Kidney (tissue), 22 donors: ENCODE measurements at places on chromosomes 6 and 20.

DNA sequence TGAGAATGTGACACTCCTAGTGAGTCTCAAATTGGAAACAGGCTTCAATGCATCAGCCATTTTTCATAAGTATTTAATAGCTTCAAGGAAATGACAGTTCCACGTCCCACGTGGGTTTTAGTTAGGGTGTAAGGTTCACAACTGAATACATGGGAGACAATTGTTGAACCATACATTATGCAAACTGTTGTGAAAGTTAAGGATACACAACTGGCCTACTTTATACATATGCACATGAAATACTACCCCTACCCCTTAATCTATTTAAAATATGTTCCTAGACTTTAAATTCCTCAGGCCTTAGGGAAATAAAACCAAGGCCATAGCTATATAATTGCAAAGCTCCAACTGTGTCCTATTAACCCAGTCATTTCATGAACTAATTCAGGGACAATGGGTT lies 436.1 kb downstream of the BTBD3 start:
- DNase-seq: no peak
- no peaks in the 10 kb centered on the region for H3K4me1 ChIP-seq
- no peaks in the 10 kb centered on the region for H3K36me3 ChIP-seq
- H3K27me3 ChIP-seq: no peaks in the 10 kb centered on the region
- H3K27ac ChIP-seq: no peak overlapping the region

DNA sequence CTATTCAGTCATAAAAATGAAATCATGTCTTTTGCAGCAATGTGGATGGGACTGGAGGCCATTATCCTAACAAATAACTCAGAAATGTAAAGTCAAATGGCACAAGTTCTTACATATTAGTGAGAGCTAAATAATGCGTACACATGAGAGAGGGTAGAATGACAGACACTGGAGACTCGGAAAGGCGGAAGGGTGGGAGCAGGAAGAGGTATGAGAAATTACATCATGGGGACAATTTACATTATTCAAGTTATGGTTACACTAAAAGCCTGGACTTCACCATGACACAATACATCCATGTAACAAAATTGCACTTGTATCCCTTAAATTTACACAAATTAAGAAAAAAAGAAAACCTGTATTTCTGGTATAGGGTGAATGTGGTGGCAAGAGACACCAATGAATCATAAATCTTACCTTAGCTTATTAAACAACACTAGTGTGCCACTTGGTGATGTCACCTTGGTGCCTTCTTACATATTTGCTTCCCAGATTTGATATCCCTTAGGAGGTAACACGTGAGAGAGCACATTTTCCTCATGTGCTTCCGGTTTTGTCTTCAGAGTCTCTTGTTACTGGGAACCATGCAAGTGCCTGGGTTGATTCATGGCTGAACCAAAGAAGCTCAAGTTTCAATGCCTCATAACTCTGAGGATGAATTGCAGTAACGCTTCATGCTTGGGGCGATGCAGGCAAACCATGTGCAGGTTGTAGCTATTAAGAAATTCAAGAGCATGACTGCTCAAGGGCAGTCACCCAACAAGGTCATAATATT lies 84.6 kb downstream of the DCDC2 start:
- peak; percentile 91 for DNase-seq
- no peaks in the 10 kb centered on the region for H3K27me3 ChIP-seq
- no peak overlapping the region for H3K4me3 ChIP-seq

DNA sequence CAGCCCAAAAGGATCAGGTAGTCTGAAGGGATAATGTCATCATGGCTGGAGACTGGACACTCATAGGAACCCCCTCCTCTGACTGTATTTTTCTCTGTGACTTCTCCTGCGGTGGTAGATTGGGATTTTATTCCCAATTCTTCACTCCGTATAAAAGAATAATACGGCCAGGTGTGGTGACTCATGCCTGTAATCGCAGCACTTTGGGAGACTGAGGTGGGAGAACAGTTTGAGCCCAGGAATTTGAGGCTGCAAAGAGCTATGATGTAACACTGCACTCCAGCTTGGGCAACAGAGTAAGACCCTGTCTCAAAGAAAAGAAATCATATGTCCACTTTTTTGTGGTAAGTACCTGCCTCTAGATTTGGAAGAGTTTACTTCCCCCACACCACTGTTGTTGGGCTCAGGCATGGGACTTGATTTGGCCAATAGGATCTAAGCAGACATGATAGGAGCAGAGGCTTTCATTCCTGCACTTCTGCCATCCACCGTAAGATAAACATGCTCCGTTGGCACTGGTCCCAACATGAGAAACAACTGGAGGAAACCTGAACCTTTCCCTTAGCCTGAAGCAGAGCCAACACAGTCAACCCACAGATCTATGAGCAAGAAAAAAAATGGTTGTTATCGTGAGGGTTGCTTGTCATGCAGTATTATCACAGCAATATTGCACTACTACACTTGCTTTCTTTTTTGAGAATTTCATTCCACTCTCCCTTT lies 82.0 kb downstream of the JPH2 start:
- DNase-seq: no peak
- no peaks in the 10 kb centered on the region for H3K36me3 ChIP-seq
- H3K27ac ChIP-seq: no peak overlapping the region
- no peaks in the 10 kb centered on the region for H3K4me1 ChIP-seq
- H3K27me3 ChIP-seq: no peaks in the 10 kb centered on the region
- H3K4me3 ChIP-seq: no peak overlapping the region

- H3K27me3 ChIP-seq: no peaks in the 10 kb centered on the region
- H3K27ac ChIP-seq: no peak overlapping the region
- no peak for DNase-seq
- no peak overlapping the region for H3K4me3 ChIP-seq
- no peaks in the 10 kb centered on the region for H3K4me1 ChIP-seq
- no peaks in the 10 kb centered on the region for H3K36me3 ChIP-seq
Observed at GRCh38 chr20:35196313-35196712, 24.4 kb downstream of the PROCR start.

GRCh38 chr6:118984342-118984741 lies 49.4 kb upstream of the MCM9 start:
- no peaks in the 10 kb centered on the region for H3K27me3 ChIP-seq
- H3K27ac ChIP-seq: no peak overlapping the region
- no peak for DNase-seq
- no peak overlapping the region for H3K4me3 ChIP-seq
- H3K36me3 ChIP-seq: no peaks in the 10 kb centered on the region

GRCh38 chr20:1579488-1579887 lies 22.0 kb upstream of the SIRPD start:
- H3K4me3 ChIP-seq: no peak overlapping the region
- no peaks in the 10 kb centered on the region for H3K4me1 ChIP-seq
- H3K36me3 ChIP-seq: no peaks in the 10 kb centered on the region
- no peak for DNase-seq

- no peak overlapping the region for H3K27ac ChIP-seq
- no peak overlapping the region for H3K4me3 ChIP-seq
- H3K27me3 ChIP-seq: no peaks in the 10 kb centered on the region
- H3K4me1 ChIP-seq: peaks cover 17% of the 10 kb centered on the region
Observed at GRCh38 chr20:25327521-25328235, 63.0 kb downstream of the ABHD12 start.

DNA sequence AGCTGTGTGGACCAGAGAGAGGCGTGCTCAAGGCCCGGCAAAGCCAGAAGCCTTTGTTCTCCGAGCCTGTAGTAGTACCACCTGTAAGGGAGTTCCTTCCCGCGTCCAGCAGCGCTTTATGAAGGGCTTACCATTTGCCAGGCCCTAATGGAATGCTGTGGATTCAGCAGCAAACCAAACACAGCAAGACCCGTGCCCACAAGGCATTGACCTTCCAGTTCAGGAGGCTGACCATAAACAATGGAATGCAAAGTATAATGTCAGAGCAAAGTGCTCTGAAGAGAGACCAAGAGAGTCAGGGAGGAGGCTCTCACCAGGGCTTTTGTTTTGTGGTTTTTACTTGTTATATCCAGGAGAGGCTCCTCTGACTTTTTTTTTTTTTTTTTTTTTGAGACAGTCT lies 209.8 kb downstream of the ZMYND8 start:
- no peak overlapping the region for H3K27ac ChIP-seq
- no peaks in the 10 kb centered on the region for H3K27me3 ChIP-seq
- peak; percentile 50 for DNase-seq
- no peaks in the 10 kb centered on the region for H3K36me3 ChIP-seq

GRCh38 chr20:18543932-18544331 lies 23.3 kb upstream of the SMIM26 start:
- no peaks in the 10 kb centered on the region for H3K27me3 ChIP-seq
- no peak overlapping the region for H3K4me3 ChIP-seq
- peaks cover 2% of the 10 kb centered on the region for H3K36me3 ChIP-seq
- H3K4me1 ChIP-seq: peaks cover 2% of the 10 kb centered on the region
- no peak overlapping the region for H3K27ac ChIP-seq

DNA sequence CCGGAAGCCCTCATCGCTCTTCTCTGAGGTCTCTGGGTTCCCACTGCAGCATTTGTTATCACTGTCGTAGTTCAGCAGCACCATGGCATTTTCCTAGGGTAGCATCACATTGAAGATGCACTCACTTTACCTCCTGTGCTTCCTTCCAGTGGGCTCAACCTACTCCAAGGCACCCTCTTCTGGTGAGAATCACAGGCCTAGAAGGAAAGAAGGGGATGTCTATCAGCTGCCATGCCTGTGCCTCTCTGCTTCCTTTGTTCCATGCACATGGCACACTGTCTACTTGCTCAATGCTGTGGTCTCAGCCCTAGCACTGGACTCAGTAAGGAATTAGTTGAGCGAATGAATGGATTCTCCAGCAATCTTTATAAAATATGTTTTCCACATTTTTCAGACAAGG lies 22.6 kb downstream of the CST4 start:
- H3K4me1 ChIP-seq: no peaks in the 10 kb centered on the region
- H3K4me3 ChIP-seq: no peak overlapping the region
- H3K27ac ChIP-seq: no peak overlapping the region

GRCh38 chr20:35648836-35649235 lies 15.9 kb downstream of the CPNE1 start:
- H3K4me3 ChIP-seq: no peak overlapping the region
- H3K27ac ChIP-seq: no peak overlapping the region
- no peaks in the 10 kb centered on the region for H3K4me1 ChIP-seq
- H3K27me3 ChIP-seq: no peaks in the 10 kb centered on the region

- no peaks in the 10 kb centered on the region for H3K27me3 ChIP-seq
- H3K27ac ChIP-seq: no peak overlapping the region
- no peak for DNase-seq
Observed at GRCh38 chr6:105389543-105389942, 13.3 kb downstream of the PREP start.

DNA sequence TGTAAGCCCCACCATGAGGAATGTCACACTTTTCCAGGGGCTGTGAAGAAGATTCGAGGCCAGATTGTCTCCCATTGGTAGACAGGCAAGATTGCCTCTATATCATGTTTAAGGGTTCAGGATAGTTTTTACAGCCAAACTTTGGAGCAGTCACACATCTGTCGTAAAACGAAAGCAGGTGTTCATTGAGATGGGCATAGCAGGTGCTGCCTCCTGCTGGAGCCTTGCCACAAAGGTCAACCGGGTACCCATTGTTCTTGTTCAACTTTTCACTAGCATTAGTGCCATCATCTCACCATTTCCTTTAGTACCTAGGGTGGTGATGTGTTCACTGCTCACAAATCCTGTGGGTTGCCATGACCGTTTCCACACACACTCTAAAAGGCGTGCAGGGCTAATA lies 198.3 kb downstream of the HTR1B start:
- H3K36me3 ChIP-seq: no peaks in the 10 kb centered on the region
- no peak overlapping the region for H3K4me3 ChIP-seq
- no peak overlapping the region for H3K27ac ChIP-seq
- H3K4me1 ChIP-seq: no peaks in the 10 kb centered on the region

DNA sequence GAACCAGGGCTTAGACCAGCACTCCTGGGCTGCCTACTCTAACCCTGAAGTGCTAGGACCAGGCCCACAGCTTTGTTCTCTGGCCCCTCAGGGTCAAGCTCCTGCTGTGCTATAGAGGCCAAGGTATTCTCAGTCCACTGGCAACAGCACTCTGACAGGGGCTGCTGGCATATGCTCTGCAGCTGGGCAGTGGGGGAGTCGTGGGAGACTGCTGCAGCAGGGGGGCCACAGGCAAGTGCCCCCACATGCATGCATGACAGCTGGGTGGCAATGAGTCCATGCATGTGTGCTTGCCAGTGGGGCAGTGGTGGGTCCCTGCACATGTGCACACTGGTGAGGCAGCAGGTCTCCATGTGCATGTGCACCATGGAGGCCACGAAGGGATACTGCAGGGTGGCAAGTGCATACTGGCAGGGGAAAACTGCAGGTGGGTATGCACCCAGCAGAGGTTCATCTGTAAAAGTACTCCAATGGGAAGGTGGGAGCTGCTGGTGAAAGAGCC lies 364.9 kb upstream of the IRAK1BP1 start:
- H3K4me3 ChIP-seq: no peak overlapping the region
- no peak for DNase-seq
- no peak overlapping the region for H3K27ac ChIP-seq
- no peaks in the 10 kb centered on the region for H3K27me3 ChIP-seq
- H3K36me3 ChIP-seq: no peaks in the 10 kb centered on the region
- H3K4me1 ChIP-seq: no peaks in the 10 kb centered on the region

DNA sequence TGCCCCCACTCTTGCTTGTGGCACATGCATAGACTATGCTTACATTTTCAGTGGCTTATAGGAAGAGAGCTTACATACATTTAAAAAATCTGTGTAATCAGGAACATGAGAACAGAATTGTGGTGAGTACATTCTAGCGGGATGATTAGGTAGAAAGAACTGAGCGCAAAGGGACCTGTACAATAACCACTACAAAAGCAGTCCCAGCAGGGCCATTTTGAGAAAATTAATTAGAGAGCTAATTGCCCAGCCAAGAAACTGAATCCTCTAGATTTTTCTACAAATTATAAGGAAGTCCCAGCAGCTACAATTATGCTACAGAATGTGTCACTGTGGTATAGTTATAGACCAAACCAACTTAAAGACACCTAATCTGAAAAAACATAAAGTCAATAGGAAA lies 105.6 kb upstream of the TNFAIP3 start:
- H3K36me3 ChIP-seq: no peaks in the 10 kb centered on the region
- no peaks in the 10 kb centered on the region for H3K4me1 ChIP-seq
- no peak for DNase-seq
- H3K27ac ChIP-seq: no peak overlapping the region
- H3K4me3 ChIP-seq: no peak overlapping the region

DNA sequence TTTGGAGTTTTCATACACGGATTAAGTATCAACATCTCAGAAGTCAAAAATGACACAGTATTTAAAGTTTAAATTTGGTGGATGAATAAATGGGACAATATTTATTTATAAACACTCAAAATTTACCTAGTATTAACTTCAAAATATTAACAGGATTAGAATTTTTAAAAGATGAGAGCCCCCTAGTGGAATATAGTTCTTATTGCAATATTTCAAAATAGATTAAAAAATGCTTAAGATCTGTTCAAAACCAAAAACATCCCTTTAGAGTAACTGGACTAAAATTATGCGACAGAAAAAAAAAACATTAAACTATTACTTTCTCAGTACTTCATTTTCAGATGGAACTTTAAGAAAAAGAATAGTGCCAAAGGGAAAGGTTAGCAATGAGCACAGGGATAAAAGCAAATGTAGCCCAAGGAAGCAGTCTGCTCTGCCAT lies 56.6 kb downstream of the SNX14 start:
- no peak overlapping the region for H3K4me3 ChIP-seq
- peaks cover 9% of the 10 kb centered on the region for H3K36me3 ChIP-seq
- DNase-seq: peak; percentile 10
- no peaks in the 10 kb centered on the region for H3K27me3 ChIP-seq
